ENCODE measurements at places on chromosomes 7 and 10. TPM values are rescaled to one million over a fixed set of nuclear protein-coding genes. Genes with fewer than 3 reads are reported as not detected.

The ITIH5 gene
- 9.7 TPM for total RNA-seq

The ZRANB1 gene
- total RNA-seq, result 35.7 TPM

The LIMK1 gene
- total RNA-seq, result 114 TPM

The HABP2 gene
- 3.0 TPM for total RNA-seq

The AIMP2 gene
- total RNA-seq, result 16.3 TPM

The IFIT3 gene
- total RNA-seq, result 18.9 TPM

The LRMDA gene
- total RNA-seq, result 15.1 TPM

The OR2A5 gene
- total RNA-seq, result not detected

The SORCS1 gene
- total RNA-seq, result 38.3 TPM

The CASP7 gene
- 13.2 TPM for total RNA-seq

The MMRN2 gene
- 9.0 TPM for total RNA-seq

The IGF2BP3 gene
- total RNA-seq, result 4.4 TPM

The PARD3 gene
- total RNA-seq, result 29.9 TPM

The ASIC3 gene
- total RNA-seq, result 10.9 TPM

The STEAP1B gene
- 4.8 TPM for total RNA-seq

The MKX gene
- total RNA-seq, result 9.3 TPM

The CTAGE8 gene
- 0.22 TPM for total RNA-seq

The HSPB1 gene
- total RNA-seq, result 340 TPM

The ZYX gene
- total RNA-seq, result 109 TPM

The DNAJC1 gene
- 20.6 TPM for total RNA-seq

The CHRM2 gene
- 6.5 TPM for total RNA-seq

The FAM25A gene
- total RNA-seq, result not detected

The ATG9B gene
- 4.7 TPM for total RNA-seq

The GPR85 gene
- total RNA-seq, result 27.5 TPM

The ALOX5 gene
- 8.9 TPM for total RNA-seq

The GCK gene
- total RNA-seq, result 4.3 TPM

The ERVW-1 gene
- total RNA-seq, result not detected

The TAS2R4 gene
- total RNA-seq, result 5.0 TPM

The P4HA1 gene
- total RNA-seq, result 16.9 TPM

The OR2A1 gene
- total RNA-seq, result not detected

The GRK5 gene
- 21.1 TPM for total RNA-seq

The CALHM3 gene
- not detected for total RNA-seq

The CHST3 gene
- total RNA-seq, result 12.2 TPM

The ANXA8L1 gene
- not detected for total RNA-seq

The ZNF117 gene
- 12.9 TPM for total RNA-seq

The PVRIG gene
- not detected for total RNA-seq

The RP9 gene
- 15.7 TPM for total RNA-seq

The TBXAS1 gene
- 6.8 TPM for total RNA-seq

Data from dorsolateral prefrontal cortex (tissue), 122 donors.